ENCODE measurements at places on chromosomes 2 and 18.

DNA sequence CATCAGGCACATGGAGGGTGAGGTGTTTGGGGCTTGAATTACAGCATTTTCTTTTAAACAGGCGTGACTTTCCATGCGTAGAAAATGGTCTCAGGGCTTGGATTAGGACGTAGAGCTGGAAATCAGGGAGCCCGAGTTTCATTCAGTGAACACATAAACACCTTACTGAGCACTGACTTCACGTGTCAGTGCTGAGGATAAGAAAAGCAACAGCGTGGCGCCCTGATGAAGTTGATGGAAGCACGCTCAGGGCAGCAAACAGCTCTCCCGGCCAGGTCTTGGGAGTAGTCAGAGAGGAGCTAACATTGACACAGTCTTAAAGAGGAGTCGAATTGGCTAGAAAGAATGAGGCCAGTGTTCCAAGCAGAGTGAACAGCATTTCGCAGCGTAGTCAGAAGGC lies 110.7 kb downstream of the LYPD1 start:
- no peak for DNase-seq

GRCh38 chr2:124822516-124822915 lies 797.4 kb downstream of the CNTNAP5 start:
- no peak for DNase-seq

DNA sequence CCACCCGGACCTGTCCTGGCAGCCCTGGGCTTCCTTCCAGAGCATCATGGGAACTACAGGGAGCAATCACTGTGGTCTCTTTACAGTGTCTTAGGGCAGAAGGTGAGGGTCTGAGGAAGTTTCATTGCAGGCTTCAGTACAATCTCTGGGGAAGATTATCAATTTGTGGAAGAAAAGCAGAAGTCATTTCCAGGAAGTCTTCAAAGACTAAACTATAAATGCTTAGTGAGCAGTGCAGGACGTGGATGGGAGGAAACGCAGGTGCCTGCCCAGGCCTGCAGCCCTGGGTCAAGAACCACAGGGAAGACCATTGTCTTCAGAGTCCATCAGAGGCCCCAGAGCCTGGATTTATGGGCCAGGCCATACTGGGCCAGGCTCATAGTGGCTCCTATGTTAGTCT lies 54.3 kb downstream of the INO80C start:
- DNase-seq = no peak

DNA sequence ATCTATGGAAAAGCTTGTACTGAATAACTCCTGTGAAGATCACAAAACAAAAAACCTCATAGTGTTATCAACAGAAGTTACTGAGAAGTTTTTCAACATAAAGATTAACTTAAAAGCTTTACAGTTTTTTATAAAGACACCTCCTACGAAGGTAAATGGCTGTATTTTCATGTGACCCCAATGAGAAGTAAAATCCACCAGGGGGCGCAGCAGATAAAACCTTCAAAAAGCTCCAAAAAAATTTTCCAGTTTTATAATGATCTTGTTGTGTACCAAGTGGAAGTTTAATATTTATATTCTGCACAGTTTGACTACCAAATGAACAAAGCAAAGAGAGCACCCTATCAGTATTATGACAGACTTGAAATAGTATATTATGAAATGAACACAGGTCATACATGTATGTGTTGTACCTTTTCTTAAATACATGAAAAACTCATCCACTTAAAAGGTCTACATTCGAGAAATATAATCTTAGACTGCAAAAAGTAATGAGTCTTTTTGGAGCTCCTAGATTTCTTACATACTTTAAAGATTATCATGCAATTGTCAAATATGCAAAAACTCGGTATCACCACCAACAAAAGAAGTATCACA lies 38.5 kb downstream of the PNO1 start:
- DNase-seq = no peak

DNA sequence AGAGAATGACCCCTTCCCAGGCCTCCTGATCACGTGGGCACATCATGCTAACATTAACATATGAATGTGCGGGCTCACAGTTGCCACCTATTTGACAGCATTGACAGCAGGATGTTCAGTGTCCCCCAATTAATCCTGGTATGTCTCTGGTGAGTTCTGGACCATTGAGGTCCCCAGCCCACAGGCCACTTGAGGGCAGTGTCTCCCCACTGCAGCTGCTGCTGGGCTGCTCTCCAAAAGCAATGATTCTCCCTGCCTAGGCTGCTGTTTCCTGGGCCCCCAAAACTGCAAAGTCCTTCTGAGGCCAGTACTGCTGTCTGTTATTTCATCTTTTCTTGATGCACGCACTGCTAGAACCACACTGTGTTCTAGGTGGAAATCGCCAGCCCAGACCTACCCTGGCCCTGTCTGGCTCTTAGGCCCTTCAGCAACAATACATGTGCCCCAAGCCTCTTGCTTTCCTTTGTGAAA lies 52.7 kb upstream of the MAPK4 start:
- DNase-seq = no peak

DNA sequence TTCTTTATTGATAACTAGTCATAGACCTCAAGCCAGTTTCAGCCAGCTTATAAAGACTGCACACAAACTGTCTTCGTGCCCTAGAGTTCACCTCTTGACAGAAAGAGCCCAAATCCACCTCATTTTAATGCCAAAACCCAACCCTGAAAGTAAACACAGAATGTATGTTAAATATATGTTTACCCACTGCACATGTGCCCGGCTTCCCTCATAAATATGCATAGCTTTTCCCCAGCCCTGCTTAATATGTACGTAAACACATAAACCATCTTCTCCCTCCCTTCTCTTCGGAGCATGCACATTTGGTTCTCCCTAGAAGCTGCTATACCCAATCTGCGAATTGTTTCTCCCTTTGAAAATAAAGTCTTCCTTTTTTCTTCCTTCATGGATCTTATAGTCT lies 73.9 kb upstream of the XIRP2 start:
- DNase-seq = no peak

All from cortex of kidney (tissue), 1 donor.